Brain (organoid and tissue), 16 donors: ENCODE measurements at places on chromosomes 6 and 20.

DNA sequence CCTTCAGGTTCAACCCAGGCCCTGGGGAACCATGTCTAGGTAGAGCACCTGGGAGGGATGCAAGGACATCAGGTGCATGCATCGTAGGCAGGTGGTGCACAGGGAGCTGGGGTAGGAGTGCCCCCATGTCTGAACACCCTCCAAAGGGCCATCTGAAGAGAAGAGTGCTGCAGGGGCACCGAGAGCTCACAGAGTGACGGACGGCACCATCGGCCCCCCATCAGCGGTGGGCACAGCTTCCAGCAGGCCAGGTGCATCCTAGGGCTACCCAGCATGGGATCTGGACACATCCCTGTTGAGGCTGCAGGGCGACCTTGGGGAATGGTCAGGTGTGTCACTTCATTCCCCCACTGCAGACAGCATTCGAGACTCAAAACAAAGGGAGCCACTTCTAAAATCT is 138.3 kb upstream of the CDH4 start:
- DNase-seq: no peak

DNA sequence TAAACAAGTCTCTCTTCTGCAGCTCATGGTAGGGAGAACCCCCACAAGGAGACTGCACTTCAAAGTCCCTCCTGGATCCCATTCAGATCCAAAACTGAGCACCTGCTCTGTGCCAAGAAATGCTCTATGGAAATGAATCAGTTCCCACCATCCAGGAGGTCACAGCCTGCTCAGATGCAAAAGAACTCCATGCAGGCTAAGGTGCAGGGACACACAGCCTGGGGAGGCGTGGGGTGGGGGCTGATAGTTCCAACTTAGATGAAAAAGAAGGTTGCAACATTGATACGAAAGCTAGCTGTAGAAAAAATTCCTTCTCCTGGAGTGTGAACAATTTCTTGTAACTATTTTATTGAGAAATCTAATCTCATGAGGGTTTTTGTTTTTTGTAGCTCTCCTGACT is 111.0 kb upstream of the TMEM170B start:
- no peak for DNase-seq

DNA sequence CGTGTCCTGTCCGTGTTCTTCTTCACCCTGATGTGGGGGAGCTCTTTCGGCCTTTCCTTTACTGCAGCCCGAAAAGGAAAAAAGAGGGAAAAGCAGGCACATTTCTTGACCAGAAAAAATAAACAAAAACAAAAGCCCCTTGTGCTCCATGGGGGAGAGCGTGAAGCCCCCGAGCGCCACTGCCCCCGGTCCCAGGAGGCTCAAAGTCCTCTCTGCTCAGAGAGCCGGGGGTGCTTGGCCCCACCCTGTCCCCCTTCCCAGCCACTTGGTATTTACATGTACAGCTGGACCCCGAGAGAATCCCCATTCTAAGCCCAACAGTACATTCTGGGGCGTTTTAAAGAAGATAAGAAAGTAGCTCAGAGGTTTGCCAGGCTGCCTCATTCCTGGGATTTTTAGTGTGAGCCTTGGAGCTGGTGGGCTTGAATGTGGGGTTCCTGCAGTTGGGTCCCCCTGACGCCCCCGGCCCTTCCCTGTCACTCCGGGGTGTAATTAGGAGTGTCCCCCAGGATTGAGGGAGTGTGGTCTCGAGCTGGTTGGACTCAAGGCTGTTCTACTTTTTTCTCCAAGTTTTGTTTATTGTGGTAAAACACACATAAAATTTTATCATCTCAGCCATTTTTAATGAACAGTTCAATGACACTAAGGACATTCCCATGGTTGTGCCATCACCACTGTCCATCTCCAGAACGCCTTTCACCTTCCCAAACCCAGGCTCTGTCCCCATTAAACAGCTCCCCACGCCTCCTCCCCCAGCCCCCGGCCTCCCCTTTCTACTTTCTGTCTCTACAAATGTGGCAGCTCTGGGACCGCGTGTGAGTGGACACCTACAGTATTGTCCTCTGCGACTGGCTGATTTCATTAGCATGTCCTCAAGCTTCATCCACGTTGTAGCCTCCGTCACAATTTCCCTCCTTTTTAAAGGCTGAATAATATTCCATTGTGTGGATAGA is 55.7 kb upstream of the BHLHE23 start:
- DNase-seq: no peak

DNA sequence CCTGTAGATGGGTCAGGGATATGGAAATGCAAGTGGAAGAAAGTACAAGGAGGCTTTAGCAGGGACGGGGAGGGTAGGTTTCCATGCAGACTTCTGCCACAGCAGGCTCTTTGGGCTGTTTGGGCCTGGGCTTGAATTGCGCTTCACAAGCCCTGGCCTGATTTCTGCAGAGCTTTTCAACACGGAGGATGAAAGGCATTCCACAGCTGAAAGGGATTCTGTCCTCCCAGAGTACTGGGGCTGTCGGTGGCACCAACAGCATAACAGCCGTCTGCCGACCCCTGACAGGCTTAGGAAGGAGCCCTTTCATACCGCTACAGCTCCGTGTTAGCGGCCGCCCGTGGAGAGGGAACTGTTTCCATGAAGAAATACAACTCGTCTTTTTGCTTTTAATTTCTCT is 22.9 kb upstream of the TBC1D7 start:
- peak; percentile 67 for DNase-seq

DNA sequence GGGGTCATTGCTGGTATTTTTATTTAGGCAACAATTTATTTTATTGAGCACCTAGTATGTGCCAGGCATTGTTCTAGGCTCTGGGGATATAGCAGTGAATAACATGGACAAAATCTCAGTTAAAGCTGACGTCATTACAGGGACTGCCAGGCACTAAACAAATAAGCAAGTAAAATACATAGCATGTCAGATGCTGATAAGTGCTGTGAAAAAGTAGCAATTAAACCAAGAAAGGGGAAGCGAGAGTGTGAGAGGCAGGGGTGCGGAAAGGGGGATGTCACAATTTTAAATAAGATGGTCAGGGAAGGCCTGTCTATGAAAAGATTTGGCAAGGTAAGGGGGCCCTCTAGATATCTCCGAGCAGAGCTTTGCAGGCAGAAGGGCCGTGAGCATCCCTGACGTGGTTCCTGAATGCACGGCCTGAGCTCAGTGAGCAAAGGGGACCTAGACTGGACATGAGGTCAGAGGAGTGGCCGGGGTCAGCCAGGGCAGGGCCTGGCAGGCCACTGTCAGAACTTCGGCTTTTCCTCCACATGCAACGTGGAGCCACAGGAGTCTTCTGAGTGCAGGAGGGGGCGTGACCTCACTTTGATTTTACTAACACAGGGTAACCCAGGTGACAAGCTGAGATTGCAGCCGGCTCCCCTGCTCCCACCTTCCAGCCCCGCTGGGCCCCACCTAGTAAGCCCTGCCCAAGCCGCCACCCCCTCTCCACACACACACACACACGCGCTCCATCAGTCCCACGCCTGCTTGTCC is 24.2 kb upstream of the SIRPA start:
- no peak for DNase-seq

DNA sequence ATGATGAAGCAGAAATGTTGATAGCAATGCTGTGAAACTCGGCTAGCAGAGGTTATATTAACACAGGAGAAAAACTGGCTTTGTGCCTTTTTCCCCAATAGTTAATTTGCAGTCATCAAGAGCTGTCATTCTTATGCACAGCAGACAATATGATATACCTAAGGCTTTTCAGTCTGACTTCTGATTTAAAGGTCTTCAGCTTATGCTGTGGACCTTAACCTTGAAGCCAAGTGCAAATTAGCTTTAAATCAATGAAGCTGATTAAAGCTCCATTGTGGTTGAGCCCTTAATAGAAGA is 171.6 kb upstream of the ID4 start:
- no peak for DNase-seq

GRCh38 chr6:143215771-143216170 is 155.1 kb downstream of the AIG1 start:
- no peak for DNase-seq

GRCh38 chr6:21785164-21785563 is 191.6 kb downstream of the SOX4 start:
- no peak for DNase-seq

GRCh38 chr6:95577304-95578105 is at the start of gene MANEA:
TSS of gene MANEA (plus strand) at chr6:95577535. CDS start at chr6:95586440, 8,905 bp downstream.
- DNase-seq: peak; percentile 91

GRCh38 chr6:46044881-46045617 is 29.4 kb upstream of the CLIC5 start:
- DNase-seq: no peak

- no peak for DNase-seq
Measured at GRCh38 chr6:113695516-113695915, 161.6 kb upstream of the MARCKS start.
